Right ventricle myocardium inferior (tissue), 1 donor: ENCODE measurements at places on chromosomes 11 and 22. TPM values are rescaled to one million over a fixed set of nuclear protein-coding genes. Genes with fewer than 3 reads are reported as not detected.

GRCh38 chr22:31613286-31613903, 48.6 kb downstream of the PISD start:
- no peak for DNase-seq

DNA sequence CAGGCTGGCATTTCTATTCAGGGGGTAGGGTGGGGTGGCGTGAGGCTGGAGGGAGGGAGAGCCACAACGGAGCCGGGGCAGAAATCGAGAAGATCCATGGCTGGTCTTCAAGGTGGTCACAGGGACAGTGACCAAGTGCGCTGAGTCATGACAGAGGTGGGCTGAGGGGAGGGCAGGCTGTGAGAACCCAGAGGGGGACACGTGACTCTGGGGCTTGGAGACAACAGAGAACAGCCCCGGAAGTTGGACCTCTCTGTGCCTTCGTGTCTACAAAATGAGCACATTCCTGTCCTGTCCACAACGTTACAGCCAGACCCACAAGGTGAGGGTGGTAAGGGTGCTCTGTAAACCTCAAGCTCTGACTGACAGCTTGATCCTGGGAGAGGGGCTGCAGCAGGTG, 35.1 kb upstream of the ARFGAP3 start:
- DNase-seq: no peak

DNA sequence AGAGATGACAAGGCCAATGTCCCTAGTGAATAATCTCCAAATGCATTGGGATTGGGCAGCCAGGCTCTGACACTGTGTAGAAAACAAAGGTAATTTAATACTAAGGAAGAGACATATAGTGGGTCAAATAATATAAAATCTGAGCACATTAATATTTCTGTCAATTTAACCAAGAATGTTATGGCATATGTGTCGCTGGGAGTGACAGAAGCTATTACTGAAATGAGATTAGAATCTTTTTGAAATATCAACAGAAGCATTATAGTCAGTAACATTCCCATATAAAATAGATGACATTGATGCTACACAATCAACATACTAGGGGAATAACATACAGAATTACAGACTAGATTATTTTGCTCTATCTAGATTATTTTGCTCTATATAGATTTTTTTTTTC, 114.0 kb downstream of the BLID start:
- no peak for DNase-seq

- DNase-seq: no peak
Observed at GRCh38 chr11:133714471-133715375, 130.6 kb downstream of the SPATA19 start.

DNA sequence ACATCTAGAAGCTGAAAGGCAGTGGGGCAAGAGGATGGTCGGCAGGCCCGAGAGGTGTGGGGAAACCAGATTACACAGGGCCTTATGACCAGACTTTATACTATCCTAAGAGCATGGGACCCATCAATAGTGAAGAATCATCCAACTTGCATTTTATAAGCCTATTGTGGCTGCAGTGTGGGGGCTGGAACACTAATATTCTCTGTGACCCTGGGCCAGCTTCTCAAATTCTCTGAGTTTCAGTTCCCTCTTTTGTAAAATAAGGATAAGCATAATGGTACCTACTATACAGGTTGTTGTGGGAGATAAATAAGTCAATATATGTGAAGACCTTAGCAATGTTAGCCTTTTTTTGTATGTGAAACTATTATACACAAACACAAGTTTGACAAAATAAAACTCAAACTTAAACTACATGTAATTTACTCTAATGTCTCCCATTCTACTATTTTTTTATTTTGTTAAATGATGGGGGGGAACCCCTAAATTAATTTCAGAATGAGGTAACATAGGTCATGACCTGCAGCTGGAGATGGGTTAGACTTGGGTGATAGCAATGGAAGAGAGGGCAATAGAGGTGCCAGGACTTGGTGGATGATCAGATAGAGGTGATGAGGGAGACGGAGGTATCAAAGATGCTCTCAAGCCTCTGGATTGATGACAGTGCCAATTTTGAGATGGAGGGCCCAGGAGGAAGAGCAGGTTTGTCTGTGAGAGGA, 30.1 kb downstream of the SMCO4 start:
- no peak for DNase-seq

DNA sequence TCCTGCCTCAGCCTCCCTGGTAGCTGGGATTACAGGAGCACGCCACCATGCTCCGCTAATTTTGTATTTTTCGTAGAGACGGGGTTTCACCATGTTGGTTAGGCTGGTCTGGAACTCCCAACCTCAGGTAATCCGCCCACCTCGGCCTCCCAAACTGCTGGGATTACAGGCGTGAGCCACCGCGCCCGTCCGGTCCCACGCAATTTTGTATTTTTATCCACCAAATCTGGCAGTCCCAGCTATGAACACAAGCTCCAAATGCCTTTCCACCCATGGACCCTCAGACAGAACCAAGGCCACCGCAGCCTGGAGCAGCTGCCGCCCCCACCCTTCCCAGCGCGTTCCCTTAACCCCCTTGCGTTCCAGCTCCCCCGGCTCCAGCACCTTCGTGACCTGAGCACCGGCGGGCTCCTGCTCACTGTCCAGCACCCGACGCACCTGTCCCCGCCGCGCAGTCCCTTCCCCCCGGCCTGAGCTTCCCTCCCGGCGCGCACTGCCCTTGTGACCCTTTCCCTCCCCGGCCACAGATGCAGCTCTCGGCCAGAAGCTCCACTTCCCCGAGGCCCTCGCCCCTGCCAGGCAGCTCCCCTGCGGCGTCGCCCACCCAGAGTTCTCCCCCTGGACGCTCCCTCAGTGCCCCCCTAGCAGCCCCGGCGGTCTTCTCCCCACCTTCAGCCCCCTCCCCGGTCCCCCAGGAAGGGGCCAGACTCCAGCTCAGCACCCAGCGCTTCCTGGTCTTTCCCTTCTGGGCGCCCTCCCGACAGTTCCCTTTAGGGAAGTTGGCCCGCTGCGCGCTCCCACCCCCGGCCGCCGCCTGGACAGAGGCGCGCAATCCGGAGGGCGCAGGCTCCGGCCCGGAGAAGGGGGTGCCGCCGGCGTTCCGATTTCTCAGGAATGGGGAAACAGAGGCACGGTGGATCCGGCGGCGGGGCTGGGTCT, 5.6 kb upstream of the ZBED4 start:
- peak; percentile 83 for DNase-seq

DNA sequence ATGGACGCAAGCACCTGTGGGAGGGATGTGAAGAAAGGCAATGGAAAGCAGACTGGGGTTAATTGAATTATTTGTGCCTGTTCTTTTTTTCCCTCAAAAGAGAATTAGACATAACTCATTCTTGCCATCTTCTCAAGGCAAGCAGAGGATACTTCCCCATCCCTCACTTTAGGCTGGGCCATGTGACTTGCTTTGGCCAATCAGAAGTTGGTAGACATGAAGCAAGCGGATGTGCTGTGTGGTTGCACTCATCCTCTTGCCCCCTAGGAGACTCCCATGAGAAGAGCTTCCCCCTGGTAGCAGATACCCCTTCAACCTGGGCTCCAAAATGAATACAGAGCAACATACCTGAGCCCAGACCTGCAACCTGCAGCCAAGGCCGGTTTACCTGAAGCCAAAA, 124.4 kb upstream of the ZC3H12C start:
- DNase-seq: no peak

GRCh38 chr11:119377961-119378667, 3.4 kb downstream of the USP2 start:
- DNase-seq: no peak

DNA sequence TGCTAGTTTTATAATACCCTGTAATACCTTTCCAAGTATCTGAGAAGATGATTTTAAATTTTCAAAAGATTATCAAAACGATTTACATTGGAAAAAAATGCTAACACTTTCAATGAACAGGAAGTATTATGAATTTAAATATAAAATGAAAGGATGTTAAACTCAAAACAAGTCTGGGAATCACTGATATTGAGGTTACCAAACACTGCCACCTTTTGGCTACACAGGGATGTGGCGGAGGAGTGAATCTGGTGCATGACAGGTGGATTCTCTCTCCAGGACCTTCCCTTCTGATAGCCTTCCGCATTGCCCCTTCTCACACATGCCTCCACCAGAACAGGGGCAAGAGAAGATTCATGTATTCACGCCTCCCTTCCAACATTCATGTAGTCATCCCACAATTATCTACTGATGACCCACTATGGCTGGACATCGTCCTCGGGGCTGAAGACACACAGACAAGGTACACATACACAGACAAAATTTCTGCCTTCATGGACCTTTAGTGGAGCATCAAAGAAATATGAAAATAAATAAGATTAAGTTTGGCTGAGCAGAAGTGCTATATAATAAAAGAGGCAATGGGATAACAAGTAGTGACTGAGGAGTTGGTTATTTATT, 34.7 kb downstream of the ATG16L2 start:
- DNase-seq: no peak

GRCh38 chr11:64206457-64207255, at the start of gene FERMT3:
TSS of gene FERMT3 (plus strand) at chr11:64206721. CDS start at chr11:64207365, 644 bp downstream.
- DNase-seq: peak; percentile 88

DNA sequence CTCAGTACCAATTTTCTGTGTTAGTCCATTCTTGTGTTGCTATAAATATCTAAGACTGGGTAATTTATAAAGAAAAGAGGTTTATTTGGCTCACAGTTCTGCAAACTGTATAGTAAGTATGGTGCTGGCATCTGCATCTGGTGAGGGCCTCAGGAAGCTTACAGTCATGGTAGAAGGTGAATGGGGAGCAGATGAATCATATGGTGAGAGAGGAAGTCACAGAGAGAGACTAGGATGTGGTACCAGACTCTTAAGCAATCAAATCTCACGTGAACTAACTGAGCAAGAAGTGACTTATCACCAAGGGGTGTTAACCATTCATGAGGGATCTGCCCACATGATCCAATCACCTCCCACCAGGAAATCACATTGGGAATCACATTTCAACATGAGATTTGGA, 60.8 kb upstream of the ZBED5 start:
- DNase-seq: no peak

GRCh38 chr22:24190159-24190540, 8.9 kb downstream of the SUSD2 start:
- DNase-seq: no peak

- peak; percentile 16 for DNase-seq
Observed at GRCh38 chr11:67311556-67312082, 8.3 kb downstream of the SSH3 start.

DNA sequence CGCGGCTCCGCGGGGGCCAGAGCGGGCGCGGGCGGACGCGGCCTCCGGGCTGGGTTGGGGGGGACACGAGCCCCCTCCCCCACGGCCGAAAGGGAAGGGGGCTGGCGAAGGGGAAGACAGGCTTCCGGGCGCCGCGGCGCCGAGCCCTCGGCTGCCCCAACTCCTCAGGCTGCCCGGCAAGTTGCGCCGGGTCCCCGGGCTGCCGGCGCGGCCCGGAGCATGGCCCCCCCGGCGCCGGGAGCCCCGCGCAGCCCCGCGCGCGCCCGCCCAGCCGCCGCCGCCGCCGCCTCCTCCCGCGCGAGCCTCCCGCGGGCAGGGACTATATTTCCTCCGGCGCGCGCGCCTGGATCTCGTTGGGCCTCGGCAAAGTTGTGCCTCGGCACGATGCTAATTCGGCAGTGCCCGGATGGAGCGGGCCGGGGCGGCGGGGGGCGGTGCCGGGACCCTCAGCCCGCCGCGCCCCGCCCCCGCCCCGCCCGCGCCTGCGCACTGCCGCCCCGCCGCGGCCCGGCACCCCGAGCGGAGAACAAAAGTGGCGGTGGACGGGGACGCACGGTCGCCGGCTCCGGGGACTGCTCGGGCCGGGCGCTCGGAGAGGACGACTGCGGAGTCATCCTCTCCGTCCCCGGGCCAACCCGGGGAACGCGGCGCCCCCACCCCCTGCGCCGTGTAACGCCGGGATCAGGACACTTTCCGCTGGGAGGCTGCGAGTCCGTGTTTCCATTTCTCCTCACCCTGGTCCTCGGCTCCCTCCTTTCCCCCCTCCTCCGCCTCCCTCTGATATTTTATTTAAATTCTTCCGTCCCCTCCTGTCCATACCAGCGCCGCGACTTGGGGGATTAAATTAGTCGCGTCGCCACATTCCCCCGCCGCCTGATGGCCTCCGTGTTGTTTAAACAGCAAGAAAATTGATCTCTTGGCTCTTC, at the start of gene PHF21B:
TSS of gene PHF21B (minus strand) at position 400 of the 926 bp plus-strand sequence. CDS start 456 bp downstream, outside the sequence.
- DNase-seq: peak; percentile 71

DNA sequence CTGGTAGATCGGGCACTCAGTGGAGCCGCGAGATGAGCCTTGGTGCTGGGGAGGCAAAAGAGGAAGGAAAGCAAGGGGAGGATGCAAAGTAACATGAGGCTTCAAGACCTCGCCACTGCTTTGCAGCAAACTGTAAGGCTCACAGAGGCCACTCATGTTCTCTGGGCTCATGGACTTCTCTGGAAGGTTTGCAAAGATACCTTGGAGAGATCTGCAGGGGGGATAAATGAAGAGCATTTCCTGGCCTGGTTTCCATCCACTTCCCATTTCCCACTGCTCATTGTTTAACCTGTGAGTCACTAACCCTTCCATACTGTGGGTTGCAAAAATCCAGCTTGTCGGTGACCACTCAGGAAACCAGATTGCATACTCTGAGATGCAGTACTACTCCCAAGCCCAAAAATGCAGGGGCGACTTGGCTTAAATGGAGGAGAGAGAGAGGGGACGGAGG, 38.5 kb downstream of the OSBP2 start:
- DNase-seq: no peak

- no peak for DNase-seq
Observed at GRCh38 chr11:115317277-115318185, 186.7 kb downstream of the CADM1 start.

GRCh38 chr22:27597703-27598444, 203.7 kb downstream of the MN1 start:
- DNase-seq: no peak

GRCh38 chr11:67270256-67271204, 4.3 kb downstream of the GRK2 start:
- DNase-seq: no peak

DNA sequence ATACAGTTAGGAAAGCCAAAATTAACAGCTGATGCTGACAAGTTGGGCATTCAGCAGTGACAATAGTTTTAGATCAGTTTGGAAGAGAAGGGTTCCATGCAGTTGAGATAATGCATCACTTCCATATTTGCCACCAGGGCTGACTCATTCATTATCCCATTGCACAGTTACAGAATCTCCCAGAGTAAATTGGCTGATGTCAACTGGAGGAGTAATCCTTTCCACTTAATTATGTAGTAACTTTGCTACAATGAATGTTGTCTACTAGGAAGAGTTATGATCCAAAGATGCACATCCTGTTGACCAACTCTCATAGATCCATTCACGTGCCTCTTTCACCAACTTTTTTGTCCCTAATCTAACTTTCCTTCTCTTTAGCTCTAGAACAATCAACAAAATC, 123.3 kb upstream of the LUZP2 start:
- DNase-seq: no peak

Gene KRTAP5-9
- not detected for total RNA-seq

Gene SPI1
- 14.6 TPM for total RNA-seq

Gene MPZL3
- total RNA-seq: 2.2 TPM

Gene CBLIF
- total RNA-seq: not detected

Gene KRTAP5-10
- not detected for total RNA-seq

Gene CNIH2
- total RNA-seq: not detected

Gene IL10RA
- total RNA-seq: 7.2 TPM
